Prostate gland (tissue), 2 donors: ENCODE measurements at places on chromosomes 1 and 21. TPM values are rescaled to one million over a fixed set of nuclear protein-coding genes. Genes with fewer than 3 reads are reported as not detected.

The SHISA4 gene
- total RNA-seq, result 24.5 TPM

DNA sequence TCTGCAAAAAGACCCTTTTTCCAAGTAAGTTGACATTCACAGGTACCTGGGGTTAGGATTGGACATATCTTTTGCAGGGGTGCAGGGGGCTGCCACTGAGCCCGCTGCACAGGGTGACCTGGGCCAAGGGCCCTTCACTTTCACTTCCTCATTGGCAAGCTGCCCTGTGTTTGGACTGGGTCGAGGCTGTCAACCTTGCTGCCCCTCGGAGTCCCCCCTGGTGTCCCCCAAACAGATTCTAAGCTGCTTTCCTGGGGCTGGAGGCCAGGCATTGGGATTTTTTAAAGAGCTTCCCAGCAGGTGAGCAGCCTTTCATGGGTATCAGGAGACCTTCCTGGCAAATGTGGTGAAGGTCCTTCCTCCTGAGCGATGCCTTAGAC is 7.9 kb upstream of the UMODL1 start:
- DNase-seq, result no peak

DNA sequence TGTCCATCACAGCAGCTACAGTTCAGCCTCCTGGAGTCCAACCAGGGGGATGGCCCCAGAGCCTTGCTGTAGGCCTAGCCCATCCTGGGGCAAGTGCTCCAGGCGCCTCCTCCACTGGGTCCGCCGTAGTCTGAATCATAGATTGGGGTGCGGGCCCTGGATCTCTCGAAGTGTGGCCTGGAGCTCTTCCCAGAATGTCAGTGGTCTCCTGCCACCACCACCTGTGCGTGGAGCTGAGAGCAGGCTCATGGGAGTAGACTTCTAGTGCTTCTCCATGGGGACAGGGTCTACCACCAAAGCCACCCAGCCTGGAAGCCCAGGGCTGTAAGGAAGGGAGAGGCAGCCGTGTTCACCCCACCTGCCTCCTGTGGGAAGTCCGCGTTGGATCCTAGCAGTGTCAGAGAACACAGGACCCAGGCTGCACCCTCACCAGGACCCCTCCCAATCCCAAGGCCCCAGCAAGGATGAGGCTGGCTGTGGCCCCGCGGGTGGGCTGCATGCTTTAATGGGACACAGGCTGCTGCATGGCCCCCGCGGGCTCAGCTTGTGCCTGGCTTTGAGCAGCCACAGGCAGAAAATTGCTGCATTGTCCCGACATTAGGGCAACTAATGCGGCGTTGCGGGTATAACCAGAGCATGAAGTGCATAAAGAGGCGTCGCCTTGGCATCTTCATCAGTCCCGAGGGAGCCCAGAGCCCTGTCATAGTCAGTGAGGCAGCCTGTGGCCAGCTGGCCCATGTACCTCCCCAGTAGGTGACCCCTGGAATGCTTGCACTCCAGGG is 735 bp upstream of the HES3 start:
- no peak for DNase-seq

- DNase-seq, result no peak
These were observed 383.8 kb downstream of the LMO4 start for GRCh38 chr1:87712261-87713010.

DNA sequence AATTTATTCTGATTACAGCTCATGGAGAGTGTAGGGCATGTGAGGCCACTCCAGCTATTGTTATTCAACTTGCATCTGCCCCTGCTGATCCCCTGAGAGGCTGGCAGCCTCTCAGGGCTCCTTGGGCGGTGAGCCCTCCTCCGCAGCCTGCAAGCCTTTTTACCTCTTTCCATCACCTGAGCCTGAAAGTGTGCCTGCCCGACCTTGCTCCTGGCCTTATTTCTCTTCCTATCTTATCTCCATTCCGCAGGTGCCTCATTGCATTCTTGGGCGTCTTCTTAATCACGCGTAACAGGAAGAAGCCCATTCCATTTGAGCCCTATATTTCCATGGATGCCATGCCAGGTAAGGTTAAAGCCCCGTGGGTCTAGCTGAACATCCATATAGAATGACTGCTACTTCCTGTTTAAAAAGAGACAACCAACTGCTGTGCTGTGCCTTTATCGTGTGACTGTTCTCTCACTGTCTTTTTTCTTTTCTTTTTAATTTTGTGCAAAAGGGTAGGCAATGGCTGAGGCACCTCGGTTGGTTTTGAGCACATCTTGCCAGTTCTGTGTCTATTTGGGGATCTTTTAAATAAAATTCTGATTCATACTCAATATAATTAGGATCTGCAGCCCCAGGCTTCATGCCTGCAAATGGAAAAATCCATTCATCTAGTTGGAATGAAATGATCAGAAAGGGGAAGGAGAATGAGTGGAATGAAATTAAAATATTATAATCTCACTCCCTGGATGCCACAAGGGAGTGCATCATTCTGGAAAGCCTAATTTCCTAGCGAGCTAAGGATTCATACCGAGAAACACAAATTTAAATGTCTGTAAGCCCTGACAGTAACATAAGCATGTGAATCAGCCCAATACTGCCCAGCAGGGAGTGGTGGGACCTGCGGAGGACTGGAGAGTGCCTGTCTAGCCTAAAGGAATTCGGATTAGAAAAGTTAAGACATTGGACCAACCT is 38.6 kb upstream of the RCAN3 start:
- DNase-seq, result no peak

DNA sequence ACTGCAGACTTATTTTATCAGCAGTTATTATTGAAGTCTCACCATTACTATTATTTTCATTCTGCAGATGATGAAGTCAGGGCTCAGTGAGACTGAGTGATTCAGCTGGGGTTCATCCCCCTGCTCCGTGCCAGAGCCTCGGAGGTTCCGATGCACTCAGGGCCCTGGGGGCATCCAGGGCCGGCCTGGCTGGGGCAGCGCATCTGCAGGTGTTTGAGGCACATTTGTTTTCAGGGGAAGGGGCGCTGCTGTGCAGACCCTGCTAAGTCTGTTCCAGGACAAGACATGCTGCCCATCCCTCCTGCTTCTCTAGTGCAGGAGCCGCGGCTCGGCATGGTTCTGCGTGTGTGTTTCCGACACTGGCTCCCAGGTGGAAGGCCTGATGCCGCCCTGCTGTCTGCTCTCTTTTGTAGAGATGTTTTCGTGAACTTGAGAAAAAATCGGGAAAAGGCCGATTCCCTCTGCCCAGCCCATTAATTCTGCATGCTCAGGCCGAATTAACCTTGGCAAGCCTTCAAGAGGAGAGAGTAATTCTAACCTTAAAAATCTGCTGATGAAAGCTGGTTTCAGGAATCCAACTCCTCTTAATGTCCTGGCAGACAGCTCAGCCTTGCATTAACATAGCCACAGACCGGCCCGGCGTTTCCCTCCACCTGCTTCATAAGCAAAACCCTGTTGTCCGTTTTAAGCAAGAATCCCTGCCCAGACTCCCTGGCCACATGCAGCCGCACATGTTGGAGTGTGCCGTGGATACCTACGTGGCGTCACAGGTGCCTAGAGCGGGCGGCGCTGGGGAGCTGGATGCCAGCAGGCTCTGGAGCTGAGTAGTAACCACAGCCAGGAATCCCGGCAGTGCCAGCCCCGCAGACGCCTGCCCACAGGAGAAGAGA is 316.0 kb upstream of the VAMP3 start:
- DNase-seq, result peak; percentile 7
